ENCODE measurements at places on chromosomes 12 and 14.

- no peak for DNase-seq
These were observed 615.9 kb downstream of the VRK1 start for GRCh38 chr14:97413022-97413539.

DNA sequence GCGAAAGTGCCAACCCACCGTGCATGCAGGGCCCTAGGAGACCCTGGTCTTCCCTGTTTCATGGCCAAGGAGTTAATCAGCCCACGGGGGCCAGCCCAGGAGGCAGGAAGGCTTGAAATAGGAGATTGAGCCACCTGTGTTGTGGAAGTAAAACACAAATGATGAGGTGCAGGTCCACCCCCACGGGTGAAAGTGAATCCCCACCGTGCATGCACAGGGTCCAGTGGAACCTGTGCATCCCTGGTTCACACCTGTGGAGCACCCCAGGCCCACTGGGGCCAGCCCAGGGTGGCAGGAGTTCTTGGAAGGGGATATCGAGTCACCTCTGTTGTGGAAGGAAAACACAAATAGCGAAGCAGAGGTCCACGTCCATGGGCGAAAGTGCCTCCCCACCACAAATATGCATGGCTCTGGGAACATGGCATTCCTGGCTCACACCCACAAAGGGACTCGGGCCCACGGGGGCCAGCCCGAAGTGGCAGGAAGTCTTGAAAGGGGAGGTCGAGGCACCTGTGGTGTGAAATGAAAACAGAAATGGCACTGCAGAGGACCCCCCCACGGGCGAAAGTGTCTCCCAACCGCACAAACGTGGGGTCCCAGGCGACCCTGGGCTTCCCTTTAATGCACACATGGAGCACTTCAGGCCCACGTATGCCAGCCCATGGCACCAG, 381.5 kb downstream of the ALG10 start:
- DNase-seq = no peak

DNA sequence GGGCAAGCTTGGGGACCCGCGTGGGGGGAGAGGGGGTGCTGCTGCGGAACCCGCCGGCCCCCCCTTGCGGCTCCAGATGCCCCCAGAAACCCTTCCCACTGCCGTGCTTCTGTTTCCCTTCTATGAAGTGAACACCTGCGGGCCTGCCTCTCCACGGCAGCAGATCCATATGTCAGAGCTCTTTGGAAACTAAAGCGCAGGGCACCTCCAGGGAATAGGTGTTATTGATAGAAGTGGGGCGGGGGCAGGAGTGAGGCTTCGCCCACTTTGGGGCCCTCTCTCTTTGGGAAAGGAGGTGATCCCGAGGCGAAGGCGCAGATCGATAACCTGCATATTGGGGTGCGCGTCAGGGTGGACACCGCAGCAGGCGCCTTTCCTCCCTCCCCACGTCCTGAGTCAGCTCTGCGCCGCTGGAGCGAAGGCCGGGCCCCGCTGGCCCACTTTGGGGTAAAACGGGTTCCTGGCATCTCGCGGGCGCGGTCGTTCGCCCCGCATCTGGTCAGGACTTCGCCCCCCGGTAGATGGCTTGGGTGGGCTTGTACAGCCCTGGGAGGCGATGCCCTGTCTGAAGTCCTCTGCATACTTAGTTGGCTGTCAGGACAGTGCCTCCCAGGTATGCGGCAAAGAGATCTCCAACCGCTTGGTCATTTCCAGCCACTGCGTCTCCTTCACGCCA, 524 bp downstream of the KMT5A start:
- DNase-seq = no peak

DNA sequence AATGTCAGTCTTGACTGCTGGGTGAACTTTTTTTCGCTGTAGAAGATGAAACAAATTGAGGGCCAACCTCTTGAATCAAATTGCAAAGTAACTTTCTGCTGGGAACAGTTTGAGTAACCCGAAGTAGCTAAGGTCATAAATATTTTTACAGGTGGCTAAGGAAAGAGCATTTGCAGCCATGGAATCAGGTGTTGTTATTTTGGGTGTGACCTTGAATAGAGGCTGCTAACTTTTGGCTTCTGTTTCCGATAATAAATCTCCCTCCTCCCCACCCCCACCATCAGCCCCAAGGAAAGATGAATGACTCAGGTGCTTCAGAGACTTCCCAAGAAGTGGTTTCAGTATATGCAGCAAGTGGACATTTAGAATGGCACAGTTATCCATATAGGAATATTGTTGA, 571.7 kb downstream of the DIO2 start:
- no peak for DNase-seq

DNA sequence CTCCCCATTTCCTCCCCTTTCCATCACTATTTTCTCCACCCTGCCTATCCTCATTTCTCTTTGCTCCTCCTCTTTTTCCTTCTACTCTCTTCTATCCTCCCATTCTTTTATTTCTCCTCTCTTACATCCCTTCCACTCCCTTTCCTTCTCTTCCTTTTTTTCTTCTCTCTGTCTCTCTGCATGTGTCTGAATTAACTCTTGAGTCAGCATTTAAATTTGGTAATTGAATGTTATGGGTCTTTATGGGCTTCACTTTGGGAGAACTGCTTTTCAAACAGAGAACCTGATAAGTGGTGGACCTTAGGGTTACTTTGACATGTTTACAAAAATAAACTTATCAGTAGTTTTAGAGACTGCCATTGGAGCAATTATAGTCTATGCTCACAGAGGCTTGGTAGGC, 992.7 kb downstream of the NRXN3 start:
- no peak for DNase-seq

- no peak for DNase-seq
These were observed 90.3 kb downstream of the LMO3 start for GRCh38 chr12:16515666-16516065.

DNA sequence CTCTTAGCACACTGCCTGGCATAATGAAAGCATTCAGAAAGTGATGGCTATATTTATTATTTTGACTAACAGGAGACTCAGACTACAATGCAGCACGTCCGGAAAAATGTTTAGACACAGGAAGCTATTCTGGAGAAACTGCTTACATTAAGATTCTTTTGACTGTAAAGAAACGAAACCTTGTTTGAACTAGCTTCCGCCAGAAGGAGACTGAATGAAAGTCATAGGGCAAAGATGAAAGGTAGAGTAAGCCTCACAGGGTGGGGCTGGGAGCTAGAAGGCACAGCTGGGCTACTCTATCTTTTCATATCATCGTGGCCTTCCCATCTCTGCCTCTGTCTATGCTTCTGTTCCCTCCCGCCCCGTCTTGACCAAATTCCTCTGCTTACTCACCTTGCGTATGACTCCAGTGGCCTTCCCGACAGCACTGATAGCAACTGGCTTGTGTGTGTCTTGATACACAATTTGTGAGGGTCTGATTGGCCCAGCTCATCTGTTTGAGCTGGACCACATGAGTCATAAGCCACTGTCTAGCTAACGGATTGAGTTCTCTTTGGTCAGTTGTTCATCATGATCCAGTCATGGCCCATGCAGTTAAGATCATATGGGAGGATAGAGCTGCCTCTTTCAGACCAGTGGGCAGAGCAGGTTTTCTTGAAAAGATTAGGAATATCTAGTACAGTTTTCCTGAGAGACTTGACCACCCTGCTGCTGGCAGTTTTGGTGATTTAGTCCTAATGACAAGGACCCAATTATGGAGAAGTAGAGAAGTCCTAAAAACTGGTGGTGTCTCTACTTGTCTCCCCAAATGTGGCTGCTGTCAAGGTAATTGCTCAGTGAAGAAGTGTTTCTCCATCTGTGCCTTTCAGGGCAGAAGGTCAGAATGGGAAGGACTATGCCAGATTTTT, 151.5 kb upstream of the SLC38A2 start:
- DNase-seq = no peak

DNA sequence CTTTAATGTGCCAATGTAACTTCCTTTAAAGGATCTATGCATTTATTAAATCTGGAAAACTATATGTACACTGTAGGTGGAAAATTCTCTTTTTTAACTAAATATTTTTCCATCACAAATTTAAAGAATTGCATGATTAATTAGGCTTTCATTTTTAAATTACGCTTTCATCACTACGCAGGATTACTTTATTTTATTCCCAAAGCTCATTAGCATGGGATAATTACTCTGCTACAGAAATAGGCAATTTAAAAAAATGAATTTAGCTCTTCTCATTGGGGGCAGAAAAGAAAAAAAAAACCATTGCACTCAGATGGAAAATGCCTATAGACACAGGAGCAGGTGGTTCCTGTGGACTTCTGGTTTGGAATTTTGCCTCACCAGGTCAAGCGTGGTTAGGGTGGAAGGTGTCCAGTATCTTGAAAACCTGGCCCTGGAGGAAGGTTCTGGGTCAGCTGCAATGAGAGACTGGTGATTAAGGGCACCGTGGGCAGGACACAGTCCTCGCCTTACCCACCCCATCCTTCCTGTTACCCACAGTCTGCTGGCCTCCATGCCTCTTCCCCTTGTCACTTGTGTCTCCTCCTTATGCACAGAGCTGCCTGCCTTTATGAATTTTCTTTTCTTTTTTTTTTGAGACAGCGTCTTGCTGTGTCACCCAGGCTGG, 17.3 kb upstream of the RIN3 start:
- DNase-seq = no peak

DNA sequence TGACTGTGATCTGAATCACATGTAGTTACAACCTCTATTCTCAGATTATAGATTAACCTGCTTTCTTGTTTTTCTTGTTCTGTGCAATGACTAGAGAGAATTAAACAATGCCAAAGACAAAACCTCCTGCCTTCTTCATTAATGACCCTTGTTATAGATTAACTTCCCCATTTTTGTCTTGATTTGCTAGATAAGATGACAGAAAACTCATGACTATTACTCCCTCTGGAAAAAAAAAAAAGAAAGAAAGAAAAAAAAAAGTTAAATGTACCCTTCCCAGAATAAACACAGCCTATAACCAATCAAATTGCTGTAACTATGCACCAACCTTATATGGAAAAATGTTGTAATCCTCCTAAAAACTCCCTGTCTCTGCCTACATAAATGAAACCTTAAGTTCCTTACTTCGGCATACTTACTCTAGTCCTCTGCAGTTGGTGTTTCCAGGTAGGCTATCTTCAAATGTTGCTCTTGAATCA, 41.1 kb upstream of the PCED1B start:
- DNase-seq = no peak

- DNase-seq = no peak
These were observed 703.7 kb upstream of the MGAT4C start for GRCh38 chr12:86959766-86960458.

DNA sequence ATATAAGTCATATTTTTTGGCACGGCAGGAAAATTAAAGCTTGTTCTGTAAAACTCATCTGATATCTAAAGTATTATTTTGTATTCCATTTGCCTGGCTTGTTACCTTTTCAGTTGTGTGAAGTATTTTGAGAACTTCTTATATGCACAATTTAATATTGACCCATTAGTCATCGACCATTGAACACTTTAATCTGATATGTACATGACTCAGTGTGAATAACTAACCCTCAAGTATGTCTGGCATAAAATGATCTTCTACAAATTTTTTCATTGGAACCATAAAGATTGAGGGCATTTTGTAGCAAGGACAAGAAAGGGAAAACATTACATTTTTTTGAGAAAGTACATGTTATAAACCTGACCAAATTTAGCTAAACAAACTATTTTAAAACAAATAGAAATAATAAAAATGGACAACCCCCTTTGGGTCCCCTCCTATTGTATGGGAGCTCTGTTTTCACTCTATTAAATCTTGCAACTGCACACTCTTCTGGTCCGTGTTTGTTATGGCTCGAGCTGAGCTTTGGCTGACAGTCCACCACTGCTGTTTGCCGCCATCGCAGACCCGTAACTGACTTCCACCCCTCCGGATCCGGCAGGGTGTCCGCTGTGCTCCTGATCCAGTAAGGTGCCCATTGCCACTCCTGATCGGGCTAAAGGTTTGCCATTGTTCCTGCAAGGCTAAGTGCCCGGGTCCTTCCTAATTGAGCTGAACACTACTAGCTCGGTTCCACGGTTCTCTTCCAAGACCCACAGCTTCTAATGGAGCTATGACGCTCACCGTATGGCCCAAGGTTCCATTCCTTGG, 118.8 kb downstream of the SLC6A15 start:
- no peak for DNase-seq

GRCh38 chr14:55746558-55746957, 166.6 kb downstream of the KTN1 start:
- no peak for DNase-seq

GRCh38 chr12:25771041-25771440, 187.4 kb upstream of the RASSF8 start:
- no peak for DNase-seq

DNA sequence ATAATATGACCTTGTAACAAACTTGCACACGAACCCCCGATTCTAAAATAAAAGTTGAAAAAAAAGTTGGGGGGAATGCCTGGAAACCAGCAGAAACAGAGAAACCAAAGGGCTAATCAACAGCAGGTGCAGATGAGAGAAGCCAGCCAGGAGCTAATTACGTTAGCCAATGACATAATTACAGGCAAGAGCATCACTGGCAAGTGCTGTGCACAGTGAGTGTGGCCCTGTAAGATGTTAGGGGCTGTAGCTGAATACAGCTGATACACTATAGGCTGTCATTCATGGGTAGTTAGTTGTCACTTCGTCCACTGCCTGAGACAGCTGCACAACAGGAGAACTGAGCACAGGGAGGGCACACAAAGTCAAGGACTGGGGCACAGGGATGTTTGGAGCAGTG, 7.3 kb upstream of the FGF23 start:
- no peak for DNase-seq

- no peak for DNase-seq
These were observed 22.4 kb upstream of the MARK3 start for GRCh38 chr14:103362780-103363179.

GRCh38 chr14:86533834-86534233, 1003.9 kb downstream of the FLRT2 start:
- no peak for DNase-seq

- no peak for DNase-seq
These were observed 11.5 kb downstream of the XRCC3 start for GRCh38 chr14:103703433-103704385.

- no peak for DNase-seq
These were observed 87.1 kb downstream of the KIF21A start for GRCh38 chr12:39355841-39356240.

GRCh38 chr14:51848120-51848519, 12.3 kb upstream of the GNG2 start:
- no peak for DNase-seq

DNA sequence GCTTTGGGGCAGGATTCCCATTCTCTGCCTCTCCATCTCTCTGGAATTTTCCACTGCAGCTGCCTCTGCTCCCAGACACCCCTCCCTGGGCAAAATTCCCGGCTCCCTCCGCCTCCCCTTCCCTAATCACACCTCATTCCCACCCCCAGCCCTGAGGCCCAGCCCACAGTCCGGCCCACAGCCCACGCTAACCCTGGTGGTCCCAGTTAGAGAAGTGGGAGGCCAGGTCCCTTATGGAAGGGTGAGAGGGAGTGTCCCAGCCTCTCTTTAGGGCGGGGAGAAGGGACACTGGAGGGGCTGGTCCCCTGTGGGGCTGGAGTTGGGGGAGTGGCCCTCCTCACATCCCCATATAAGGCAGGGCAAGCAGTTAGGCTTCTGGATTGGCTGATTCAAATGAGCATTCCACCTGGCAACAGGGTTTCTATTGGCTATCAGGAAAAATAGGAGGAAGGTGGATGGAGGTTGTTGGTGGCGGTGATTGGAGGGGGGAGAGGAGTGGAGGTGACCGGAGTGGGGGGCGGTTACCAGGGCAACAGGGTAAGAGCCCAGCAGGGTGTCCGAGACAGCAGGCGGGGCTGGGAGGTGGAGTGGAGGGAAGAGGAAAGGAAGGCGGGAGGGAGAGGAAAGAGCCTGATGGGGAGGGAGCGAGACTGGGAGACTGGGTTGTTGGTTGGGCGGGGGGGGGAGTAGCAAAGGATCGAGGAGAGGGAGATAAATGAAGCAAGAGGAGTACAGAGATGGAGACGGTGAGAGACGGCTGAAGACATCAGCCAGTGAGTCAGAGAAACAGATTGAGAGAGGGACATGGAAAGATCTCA, 1.9 kb upstream of the PTMS start:
- peak; percentile 48 for DNase-seq

GRCh38 chr12:72053604-72054003, 115.0 kb downstream of the TPH2 start:
- no peak for DNase-seq
